ENCODE measurements at places on chromosomes 3 and 15. TPM values are rescaled to one million over a fixed set of nuclear protein-coding genes. Genes with fewer than 3 reads are reported as not detected.

Gene PYGO1
- total RNA-seq = 12.4 TPM

Gene LSMEM2
- total RNA-seq = 2.0 TPM

Gene STAB1
- 15.5 TPM for total RNA-seq

GRCh38 chr15:29889542-29890329 lies 67.5 kb upstream of the TJP1 start:
- no peak for DNase-seq

DNA sequence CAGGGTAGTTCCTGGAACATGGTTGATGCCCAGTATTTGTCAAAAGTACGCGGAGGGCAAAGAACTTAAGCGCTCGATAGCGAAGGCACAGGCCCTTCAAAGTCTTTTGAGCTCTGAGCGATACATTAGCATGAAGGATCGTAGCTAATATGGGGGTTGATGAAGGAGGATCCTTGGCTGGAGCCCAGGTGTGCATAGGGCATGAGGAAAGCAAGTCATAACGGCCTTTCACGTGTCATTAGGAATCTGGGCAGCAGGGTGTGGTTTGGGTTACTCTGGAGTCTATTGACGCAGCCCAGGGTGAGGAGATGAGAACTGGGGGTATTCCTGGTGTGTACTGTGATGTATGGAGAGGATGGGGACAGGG lies 31.7 kb downstream of the SPINK8 start:
- no peak for DNase-seq

DNA sequence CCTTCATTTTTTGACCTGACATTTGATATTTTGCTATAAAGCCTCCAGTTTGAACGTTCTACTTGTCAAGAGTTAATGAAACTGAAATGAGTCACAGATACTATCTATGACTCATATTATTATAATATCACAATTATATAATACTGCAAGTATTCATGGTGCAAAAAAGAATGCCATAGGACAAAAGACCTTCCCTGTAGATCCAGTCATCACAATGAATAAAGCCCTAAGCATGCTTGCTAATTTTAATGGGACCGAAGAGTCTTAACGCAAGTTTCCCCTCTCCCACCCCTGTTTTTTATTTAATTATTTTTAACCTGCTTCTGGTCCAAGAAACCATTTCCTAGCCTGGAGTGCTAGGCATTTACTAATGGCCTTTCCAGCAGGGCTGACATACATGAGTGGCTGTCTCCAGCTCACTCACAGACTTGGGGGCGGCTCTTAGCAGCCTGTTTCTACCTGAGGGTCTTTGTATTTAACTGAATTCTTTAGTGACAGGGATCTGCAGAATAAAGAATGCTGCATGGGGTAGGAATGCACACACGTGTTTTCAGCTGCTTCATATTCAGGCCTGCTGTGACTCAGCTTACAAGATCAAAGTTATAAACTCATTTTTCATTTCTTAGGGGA lies 61.2 kb downstream of the THBS1 start:
- DNase-seq = no peak

GRCh38 chr3:185813691-185814215 lies 11.1 kb downstream of the IGF2BP2 start:
- no peak for DNase-seq

DNA sequence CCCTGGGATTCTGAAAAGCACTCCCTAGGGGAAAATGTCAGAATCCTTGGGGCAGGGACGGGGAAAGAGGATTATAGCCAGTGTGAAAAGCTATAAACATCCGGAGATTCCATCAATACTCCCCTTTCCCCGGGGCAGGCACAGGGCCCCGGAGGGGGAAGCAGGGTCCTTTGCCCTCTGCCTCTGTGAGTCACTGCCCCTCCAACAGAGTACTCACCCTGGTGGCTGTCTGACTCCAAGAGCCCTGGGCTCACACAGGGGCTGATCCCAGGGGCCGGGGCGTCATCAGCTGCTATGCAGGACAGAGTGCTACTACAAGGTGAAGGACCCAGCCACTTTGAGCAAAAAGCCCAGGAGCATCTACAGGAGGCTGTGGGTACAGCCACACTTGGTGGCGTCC lies 133.0 kb upstream of the PRR20G start:
- no peak for DNase-seq

DNA sequence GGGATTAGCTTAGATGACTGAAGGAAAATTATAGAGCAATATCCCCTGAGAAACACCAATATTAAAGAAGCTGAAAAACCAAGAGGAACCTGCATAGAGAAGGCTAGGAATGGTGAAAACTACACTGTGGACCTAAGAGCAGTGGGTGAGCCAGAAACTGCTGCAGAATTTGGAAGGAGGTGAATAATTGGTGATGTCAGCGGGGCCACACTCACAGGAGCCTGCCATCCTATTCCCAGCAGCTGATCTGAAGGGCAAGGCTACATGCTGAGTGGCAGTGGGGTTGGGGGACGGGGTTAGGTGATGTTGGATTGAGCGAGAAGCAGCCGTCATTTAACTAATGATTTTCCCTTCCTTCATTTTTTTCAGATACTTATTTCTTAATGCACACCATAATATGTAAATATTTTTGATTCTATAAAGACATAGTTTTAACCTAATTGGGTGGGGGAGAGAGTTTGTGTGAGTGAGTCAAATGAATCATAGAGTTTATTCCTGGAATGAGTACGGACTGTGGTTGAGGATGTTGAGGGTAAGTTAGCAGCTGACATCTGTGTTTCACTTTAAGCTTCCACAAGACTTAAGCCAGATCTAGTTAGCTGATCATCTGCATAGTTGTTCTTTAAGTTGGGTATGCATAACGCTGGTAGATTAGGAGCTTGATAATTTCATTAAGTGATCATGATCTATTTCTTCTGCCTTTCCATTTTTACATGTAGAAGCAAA lies 222.8 kb downstream of the PTPRG start:
- no peak for DNase-seq

DNA sequence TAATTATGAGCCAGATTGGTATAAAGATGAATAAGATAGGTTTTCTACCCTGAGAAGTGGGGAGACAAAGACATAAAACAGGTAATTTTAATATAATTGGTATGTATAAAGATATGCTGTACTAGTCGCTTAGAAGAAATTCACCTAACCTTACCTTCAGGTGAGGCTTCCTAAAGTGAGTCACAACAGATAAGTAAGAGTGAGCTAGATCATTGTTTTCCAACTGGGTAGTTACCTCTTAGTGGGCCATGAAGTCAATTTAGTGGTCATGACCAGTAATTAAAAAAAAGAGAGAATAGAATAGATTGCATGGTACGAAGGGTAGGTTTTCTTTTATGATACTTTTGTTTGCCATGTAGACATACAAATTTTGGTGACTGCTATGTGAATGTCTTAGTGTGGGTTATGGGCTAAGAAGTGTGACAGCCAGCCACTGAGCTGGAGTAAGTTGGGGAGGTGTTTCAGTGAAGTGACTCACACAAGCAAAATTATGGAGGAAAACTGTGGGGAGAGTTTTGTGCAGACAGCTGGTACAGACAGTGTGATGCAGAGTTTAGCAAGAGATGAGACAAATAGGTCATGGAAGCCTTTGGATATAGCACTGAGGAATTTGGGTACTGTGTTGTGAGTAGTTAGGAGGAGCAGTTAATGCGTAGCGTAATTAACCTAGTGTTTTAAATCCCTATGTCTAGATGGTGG lies 8.2 kb downstream of the TRNT1 start:
- DNase-seq = no peak

All from dorsolateral prefrontal cortex (tissue), 122 donors.